ENCODE measurements at places on chromosomes 16 and 17. TPM values are rescaled to one million over a fixed set of nuclear protein-coding genes. Genes with fewer than 3 reads are reported as not detected.

- peak; percentile 47 for DNase-seq
- no peak overlapping the region for H3K4me3 ChIP-seq
- H3K27me3 ChIP-seq: no peaks in the 10 kb centered on the region
Measured at GRCh38 chr16:50265260-50265659, 1.1 kb upstream of the ADCY7 start.

- peaks cover 47% of the 10 kb centered on the region for H3K4me1 ChIP-seq
- no peak overlapping the region for H3K27ac ChIP-seq
- no peaks in the 10 kb centered on the region for H3K27me3 ChIP-seq
- no peak overlapping the region for H3K4me3 ChIP-seq
Measured at GRCh38 chr16:4414187-4414917, 2.0 kb downstream of the CORO7 start.

DNA sequence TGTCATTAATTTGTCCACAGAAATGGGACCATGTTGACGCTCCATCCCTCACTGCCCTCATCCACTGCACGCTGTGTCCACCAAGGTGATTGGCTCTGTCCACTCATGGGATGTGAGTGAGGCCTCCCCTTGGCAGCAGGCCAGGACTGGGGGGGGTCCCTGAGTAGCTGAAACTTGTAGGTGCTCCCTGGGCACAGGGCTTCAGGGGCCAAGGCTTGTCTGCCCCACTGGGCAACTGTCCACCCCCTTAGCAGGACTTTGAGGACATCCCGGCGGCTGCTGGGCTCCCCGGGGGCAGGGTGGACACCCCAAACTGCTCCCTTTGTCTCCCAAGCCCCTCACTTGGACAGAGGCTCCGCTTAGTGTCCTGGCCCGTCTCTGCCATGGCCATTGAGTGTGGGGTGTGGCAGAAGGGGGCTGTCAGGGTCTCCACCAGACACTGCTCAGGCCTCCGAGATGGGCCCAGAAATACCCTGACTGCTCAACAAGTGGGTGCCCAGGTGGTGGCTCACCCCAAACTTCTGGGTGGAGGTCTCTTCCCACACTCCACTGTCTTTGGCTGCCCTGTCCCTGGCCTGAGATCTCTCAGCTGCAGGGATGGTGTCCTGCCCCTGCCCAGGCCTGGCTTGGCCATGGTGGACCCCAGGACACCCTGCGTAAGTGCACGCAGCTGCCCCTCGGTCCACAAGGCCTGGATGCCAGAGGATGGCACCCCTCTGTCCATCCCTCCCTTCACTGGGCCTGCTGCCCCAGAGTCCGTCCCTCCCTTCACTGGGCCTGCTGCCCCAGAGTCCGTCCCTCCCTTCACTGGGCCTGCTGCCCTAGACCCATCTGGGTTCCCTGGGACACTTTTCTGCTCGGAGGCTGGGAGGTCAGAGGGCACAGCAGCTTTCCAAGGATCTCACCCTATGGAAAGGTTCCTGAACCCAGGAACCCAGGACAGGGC, 2.9 kb upstream of the RAB40C start:
- H3K4me3 ChIP-seq: no peak overlapping the region
- no peak for DNase-seq
- H3K27me3 ChIP-seq: no peaks in the 10 kb centered on the region
- H3K36me3 ChIP-seq: no peaks in the 10 kb centered on the region
- peaks cover 47% of the 10 kb centered on the region for H3K4me1 ChIP-seq

DNA sequence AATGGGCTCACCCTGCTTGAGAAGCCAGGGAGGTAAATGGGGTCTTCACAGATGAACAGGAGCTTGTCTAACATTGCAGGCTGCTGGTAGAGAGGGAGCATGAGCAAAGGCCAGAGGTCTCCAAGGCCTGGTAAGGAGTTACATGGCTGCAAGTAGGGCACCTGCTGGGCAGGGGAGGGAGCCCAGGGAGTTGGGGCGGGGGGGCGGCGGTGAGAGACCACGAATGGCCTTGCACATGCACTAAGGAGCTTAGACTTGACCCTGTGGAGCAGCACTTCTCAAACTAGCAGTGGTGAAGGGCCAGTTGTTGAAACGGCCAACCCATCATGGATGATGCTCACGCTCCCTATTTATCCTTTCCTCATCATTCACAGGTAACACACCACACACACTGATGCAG, 38.4 kb downstream of the ERN1 start:
- H3K4me3 ChIP-seq: no peak overlapping the region
- peaks cover 9% of the 10 kb centered on the region for H3K4me1 ChIP-seq
- H3K36me3 ChIP-seq: no peaks in the 10 kb centered on the region
- no peak overlapping the region for H3K27ac ChIP-seq
- no peaks in the 10 kb centered on the region for H3K27me3 ChIP-seq

- H3K4me1 ChIP-seq: peaks cover 4% of the 10 kb centered on the region
- peaks cover 26% of the 10 kb centered on the region for H3K27me3 ChIP-seq
Measured at GRCh38 chr17:1298606-1299005, 19.1 kb downstream of the TRARG1 start.

DNA sequence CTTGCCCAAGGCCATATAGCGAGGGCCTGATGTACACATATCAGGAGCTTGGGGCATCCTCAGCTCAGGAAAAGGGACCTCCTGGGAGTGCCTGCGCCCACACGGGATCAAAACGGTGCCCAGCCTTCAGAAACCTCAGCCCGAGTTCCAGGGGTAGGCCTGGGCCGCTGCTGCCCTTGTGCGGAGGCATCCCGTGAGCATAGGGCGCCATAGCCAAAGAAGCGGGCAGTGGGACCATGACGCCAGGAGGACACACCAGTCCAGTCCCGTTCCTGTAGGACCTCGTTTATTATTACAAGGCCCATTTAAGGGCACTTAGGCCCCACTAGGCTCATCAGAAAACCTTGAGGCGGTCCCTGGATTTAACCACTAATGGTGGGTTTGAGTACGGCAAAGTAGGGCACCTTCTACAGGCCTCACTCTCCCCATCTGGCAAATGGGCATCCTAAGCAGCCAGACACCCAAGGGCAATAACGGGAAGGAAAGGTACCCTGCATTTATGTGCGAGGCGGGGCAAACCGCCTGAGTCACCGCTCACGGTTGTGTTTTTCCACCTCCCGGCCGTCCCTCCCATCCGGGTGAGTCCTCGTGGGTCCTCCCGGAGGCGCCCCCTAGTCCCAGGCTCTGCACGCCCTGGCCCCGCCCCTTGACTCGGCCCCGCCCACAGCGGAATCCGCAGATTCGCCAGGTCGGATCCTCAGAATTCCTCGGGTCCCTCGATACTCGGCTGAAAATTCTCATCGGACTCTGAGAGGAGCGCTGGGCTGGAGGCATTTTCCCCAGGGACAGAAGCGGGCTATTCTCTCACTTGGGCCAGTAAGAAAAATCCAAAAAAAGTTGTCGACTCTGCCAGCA, 726 bp upstream of the SETD1A start:
- peaks cover 36% of the 10 kb centered on the region for H3K36me3 ChIP-seq
- peak overlapping the region; percentile 63 for H3K4me3 ChIP-seq

GRCh38 chr16:78096386-78096785, 3.1 kb upstream of the WWOX start:
- H3K36me3 ChIP-seq: no peaks in the 10 kb centered on the region
- no peaks in the 10 kb centered on the region for H3K27me3 ChIP-seq
- H3K4me3 ChIP-seq: no peak overlapping the region
- H3K27ac ChIP-seq: no peak overlapping the region

DNA sequence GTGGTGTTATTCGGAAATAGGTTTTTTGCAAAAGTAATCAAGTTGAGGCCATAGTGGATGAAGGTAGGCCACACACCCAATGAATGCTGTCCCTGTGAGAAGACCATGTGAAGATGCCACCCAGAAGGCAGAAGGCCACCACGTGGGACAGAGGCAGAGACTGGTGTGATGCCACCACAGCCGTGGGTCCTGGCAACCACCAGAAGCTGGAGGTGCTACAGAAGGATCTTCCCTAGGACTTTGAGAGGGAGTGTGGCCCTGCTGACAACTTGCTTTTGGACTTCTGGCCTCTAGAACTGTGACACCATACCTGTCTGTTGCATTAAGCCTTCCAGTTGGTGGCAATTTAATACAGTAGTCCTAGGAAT, 49.3 kb downstream of the RMI2 start:
- H3K27me3 ChIP-seq: no peaks in the 10 kb centered on the region
- H3K4me3 ChIP-seq: no peak overlapping the region
- peaks cover 4% of the 10 kb centered on the region for H3K4me1 ChIP-seq
- no peak for DNase-seq
- no peak overlapping the region for H3K27ac ChIP-seq

- no peaks in the 10 kb centered on the region for H3K27me3 ChIP-seq
- H3K36me3 ChIP-seq: no peaks in the 10 kb centered on the region
- no peak for DNase-seq
- no peak overlapping the region for H3K4me3 ChIP-seq
Measured at GRCh38 chr17:65117384-65118035, 19.7 kb upstream of the RGS9 start.

DNA sequence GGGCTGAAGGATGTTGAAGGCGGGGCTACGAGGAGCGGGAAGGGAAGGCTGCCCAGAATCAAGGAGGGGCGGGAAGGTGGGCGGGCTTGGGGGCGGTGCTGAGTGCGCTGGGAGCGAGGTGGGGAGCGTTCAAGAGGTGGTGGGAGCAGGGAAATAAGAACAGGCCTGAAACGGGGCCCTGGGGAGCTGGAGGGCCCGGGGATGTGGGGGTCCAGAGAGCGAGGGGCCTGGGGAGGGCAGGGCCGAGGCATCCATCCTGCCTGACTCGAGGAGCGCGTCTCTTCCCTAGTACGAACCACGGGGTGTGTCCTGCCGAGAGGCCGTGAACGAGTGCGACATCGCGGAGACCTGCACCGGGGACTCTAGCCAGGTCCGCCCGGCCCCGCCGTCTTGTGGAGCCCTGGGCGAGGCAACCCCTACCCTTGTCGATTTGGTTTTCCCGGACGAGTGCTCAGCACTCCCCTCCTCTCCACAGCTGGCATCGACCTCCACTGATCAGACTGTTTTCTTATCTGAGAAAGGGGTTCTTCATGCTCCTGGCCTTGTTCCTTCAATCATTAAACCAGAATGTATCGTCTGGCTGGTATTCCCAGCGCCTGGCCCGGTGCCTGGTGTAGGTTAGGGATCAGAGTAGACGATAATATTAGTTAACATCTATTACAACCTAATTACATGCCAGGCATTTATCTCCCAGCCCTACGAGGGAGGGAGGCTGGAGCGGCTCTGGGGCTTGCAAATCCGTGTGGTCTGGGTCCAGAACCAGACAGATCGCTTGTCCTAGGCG, 17.2 kb downstream of the ADAM11 start:
- no peaks in the 10 kb centered on the region for H3K27me3 ChIP-seq
- H3K36me3 ChIP-seq: no peaks in the 10 kb centered on the region
- peaks cover 18% of the 10 kb centered on the region for H3K4me1 ChIP-seq
- peak overlapping the region; percentile 11 for H3K27ac ChIP-seq

- peak overlapping the region; percentile 83 for H3K27ac ChIP-seq
- no peak for DNase-seq
- H3K4me1 ChIP-seq: peaks cover 16% of the 10 kb centered on the region
- no peak overlapping the region for H3K4me3 ChIP-seq
Measured at GRCh38 chr17:82848022-82848592, 8.3 kb upstream of the ZNF750 start.

DNA sequence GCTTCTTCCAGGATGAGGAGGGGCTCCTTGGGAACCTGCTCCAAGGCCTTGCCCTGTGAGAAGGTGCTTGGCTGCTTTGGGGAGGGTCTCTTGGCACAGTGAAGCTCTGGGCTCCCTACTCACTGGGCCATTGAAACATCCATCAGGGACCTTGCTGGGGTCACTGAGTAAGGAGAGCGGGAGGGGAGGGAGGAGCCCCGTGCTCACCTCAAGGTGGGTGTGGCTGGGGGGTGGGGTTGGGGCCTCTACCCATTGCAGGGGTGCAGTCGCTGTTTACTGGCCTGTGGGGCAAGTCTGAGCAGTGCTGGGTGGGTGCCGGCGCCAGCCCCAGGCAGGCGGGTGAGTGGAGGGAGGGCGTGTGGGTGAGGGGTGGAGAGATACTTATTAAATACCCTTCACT, 9.9 kb downstream of the TNS4 start:
- H3K27ac ChIP-seq: no peak overlapping the region
- H3K4me1 ChIP-seq: no peaks in the 10 kb centered on the region
- no peaks in the 10 kb centered on the region for H3K27me3 ChIP-seq
- H3K36me3 ChIP-seq: no peaks in the 10 kb centered on the region
- H3K4me3 ChIP-seq: no peak overlapping the region
- DNase-seq: peak; percentile 1

DNA sequence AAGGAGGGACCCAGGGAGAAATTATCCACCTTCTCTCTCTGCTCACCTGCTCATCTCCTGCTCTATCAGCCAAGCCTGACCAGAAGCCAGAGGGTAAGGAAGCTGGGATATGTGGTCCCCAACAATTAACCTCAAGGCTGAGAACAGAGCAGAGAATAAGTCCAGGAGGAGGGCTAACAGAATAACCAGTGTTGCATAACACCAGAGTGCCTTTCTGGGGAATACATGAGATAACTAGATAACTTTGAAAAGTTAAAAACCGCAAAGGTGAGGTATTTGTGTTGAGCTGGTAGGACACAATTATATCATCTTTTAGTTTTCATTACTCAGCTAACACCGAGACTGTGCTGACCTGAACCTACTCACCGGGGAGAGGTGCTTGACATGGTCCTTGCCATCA, 180.8 kb downstream of the SALL1 start:
- H3K4me1 ChIP-seq: no peaks in the 10 kb centered on the region
- no peaks in the 10 kb centered on the region for H3K27me3 ChIP-seq
- no peak overlapping the region for H3K27ac ChIP-seq
- no peak for DNase-seq

- H3K36me3 ChIP-seq: no peaks in the 10 kb centered on the region
- no peak overlapping the region for H3K27ac ChIP-seq
- no peaks in the 10 kb centered on the region for H3K4me1 ChIP-seq
- DNase-seq: no peak
- H3K4me3 ChIP-seq: no peak overlapping the region
Measured at GRCh38 chr17:73546114-73546513, 98.1 kb downstream of the SDK2 start.

- peaks cover 13% of the 10 kb centered on the region for H3K4me1 ChIP-seq
- H3K27me3 ChIP-seq: no peaks in the 10 kb centered on the region
- no peaks in the 10 kb centered on the region for H3K36me3 ChIP-seq
- no peak overlapping the region for H3K27ac ChIP-seq
- H3K4me3 ChIP-seq: no peak overlapping the region
Measured at GRCh38 chr16:49576941-49577340, 203.3 kb downstream of the C16orf78 start.

DNA sequence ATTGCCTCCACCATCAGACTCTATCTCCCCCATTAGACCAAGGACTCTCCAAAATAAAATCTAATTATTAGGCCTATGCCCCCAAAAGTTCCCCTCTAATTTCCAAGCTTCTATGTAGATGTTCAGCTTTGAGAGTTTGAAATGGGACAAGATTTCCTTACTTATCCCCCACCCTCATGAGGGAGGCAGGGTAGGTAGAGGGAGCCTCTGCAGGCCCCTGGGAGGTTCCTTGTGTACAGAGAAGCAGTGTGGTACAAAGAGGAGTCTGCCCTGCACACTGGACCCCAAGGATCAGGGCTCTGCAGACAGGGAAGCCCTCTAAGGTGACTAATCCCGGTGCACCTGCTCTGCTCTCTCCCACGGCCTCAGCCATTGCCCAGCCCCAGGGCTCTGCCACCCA, 2.5 kb downstream of the KRT17 start:
- no peak overlapping the region for H3K27ac ChIP-seq
- no peaks in the 10 kb centered on the region for H3K27me3 ChIP-seq
- no peak for DNase-seq
- no peak overlapping the region for H3K4me3 ChIP-seq
- H3K36me3 ChIP-seq: no peaks in the 10 kb centered on the region

GRCh38 chr17:81120149-81120484, 45.2 kb upstream of the PVALEF start:
- H3K27me3 ChIP-seq: no peaks in the 10 kb centered on the region
- H3K27ac ChIP-seq: no peak overlapping the region
- H3K4me3 ChIP-seq: peak overlapping the region; percentile 21
- no peaks in the 10 kb centered on the region for H3K4me1 ChIP-seq
- peaks cover 4% of the 10 kb centered on the region for H3K36me3 ChIP-seq

PRM2 gene
- total RNA-seq: not detected

CCDC47 gene
- total RNA-seq: 63.1 TPM

LRRC75A gene
- 0.60 TPM for total RNA-seq

DBF4B gene
- total RNA-seq: 4.3 TPM

SCARF1 gene
- 7.4 TPM for total RNA-seq

FOXC2 gene
- total RNA-seq: 1.8 TPM
